ENCODE measurements at places on chromosomes 7 and 10.

DNA sequence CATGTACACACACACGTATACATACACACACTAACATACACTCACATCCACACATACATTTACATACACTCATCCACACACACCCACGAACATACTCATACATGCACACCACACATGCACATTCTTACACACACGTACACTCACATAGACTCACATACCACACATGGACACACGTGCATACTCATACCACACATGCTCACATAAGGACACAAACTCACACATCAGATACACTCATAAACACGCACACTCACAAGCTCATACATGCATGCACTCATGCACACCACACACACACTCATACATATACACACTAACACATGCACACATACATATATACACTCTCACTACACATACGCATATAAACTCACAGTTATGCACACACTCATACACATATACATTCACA lies 1.2 kb upstream of the CALN1 start:
- DNase-seq: no peak

GRCh38 chr7:47196106-47196645 lies 385.7 kb downstream of the TNS3 start:
- no peak for DNase-seq

DNA sequence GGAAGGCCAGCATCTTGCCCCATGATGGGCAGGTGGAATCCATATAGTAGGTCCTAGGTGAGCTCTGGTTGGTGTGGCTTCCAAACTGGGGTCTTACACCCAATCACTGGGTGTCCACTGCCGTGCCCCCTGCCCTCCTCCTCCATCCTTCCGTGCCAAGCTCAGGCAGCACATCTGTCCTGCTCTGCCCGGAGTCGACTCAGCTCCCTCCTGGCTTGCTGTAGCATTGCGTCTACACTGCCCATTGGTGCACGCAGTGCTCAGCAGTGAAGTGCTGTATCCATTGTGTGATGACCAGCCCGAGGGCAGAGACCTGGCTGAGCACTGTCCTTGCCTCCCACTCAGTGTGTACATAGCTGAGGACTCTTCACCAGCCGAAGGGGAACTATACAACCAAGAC lies 148.4 kb downstream of the ADAM12 start:
- DNase-seq: no peak

DNA sequence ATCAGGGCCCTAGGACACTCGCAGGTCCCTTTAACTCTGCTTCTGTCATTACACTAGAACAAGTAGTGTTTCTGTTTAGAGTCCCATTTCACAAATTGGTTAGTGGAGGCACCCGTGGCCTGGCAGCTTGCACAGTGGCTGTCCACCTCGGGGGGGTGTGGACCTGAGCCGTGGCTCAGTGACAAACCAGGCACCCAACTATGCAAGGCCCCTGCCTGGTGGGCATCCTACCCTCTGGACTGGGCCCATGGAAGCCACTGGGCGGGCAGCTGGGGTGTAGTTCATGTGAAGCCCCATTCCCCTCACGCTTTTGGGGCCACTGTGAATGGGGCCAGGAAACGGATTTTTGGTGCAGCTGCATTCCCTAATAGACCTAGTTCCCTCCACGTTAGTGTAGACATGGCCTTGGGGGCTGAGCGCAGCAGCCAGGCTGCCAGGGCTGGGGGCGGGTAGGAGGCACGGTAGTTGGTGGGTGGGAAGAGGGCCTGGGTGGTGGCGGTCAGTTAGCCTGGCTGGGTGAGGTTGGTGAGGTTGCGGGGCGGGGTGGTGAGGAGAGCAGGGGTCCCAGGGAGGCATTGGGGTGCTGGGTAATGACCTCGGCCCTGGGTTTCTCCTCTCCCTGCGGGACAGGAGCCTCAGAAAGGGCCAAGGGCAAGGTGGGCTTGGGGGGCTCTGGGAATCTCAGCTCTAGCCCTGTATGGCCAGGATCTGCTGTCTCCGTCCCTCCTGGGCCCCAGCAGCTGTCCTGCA lies 18.7 kb downstream of the ZNF316 start:
- no peak for DNase-seq

- no peak for DNase-seq
Measured at GRCh38 chr7:69498671-69499070, 99.6 kb upstream of the AUTS2 start.

- DNase-seq: no peak
Measured at GRCh38 chr7:94344826-94345225, 49.9 kb upstream of the COL1A2 start.

GRCh38 chr7:47484923-47485639 lies 96.8 kb downstream of the TNS3 start:
- DNase-seq: no peak

GRCh38 chr7:3065724-3066143 lies 22.1 kb upstream of the CARD11 start:
- DNase-seq: no peak
